ENCODE measurements at places on chromosomes 7 and 10. TPM values are rescaled to one million over a fixed set of nuclear protein-coding genes. Genes with fewer than 3 reads are reported as not detected.

Gene C10orf105
- total RNA-seq, result not detected

Gene SLC39A12
- not detected for total RNA-seq

Gene KIF20B
- 48.1 TPM for total RNA-seq

DNA sequence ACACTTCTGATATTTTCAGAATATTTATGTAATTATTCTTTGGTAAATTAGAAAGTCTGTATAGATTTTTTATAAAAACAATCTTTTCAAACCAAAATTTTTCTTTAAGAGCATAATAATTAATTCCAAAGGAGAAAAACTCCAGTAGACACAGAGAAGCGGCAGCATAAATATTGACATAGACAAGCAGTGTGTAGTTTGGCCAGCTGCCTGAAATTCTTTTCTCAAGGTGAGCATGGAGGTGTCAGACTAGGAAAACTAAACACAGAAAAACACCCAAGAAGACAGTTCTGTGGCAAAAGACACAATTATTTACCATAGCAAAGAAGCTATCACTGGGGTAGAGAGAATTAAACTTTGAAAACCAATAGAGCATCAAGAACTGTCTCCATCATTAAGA, 82.4 kb downstream of the KLF6 start:
- DNase-seq, result no peak

GRCh38 chr7:123663200-123663599, 7.5 kb downstream of the LMOD2 start:
- no peak for DNase-seq

GRCh38 chr7:87217983-87218653, 1.4 kb downstream of the TMEM243 start:
- no peak for DNase-seq

- DNase-seq, result no peak
These were observed 92.0 kb upstream of the CALN1 start for GRCh38 chr7:72504061-72504706.

- no peak for DNase-seq
These were observed 111.4 kb upstream of the FGFR2 start for GRCh38 chr10:121709675-121710073.

GRCh38 chr10:72524489-72524888, 101.4 kb downstream of the MICU1 start:
- DNase-seq, result no peak

DNA sequence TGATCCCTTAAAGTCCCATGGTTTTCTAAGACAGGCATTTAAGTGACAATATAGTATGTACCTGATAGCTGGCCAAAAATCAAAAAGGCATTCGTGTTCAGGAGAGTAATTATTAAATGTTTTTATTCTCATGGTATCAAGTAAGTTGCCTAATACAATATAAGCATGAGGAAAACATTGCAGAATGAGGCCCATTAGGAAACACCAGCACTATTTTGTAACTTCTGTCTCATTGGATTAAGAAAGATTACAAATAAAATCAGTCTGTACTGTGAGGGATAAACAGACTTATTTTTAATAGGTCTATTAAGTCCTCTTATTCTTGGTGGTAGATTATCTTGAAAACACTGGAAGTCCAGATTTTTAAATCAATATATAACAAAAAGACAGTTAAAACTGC, 110.1 kb downstream of the SNX13 start:
- DNase-seq, result no peak

GRCh38 chr7:150959739-150960734, 18.1 kb downstream of the KCNH2 start:
- no peak for DNase-seq

- no peak for DNase-seq
These were observed 92.1 kb downstream of the GRB10 start for GRCh38 chr7:50690541-50691011.

DNA sequence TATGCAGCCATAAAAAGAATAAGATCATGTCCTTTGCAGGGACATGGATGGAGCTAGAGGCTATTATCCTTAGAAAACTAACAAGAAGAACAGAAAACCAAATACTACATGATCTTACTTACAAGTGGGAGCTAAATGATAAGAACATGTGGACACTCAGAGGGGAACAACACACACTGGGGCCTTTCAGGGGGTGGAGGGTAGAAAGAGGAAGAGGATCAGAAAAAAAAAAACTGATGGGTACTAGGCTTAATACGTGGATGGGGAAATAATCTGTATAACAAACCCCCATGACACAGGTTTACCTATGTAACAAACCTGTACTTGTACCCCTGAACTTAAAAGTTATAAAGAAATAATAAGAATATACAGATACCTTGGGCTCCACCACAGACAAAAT, 514.2 kb downstream of the ARL4A start:
- DNase-seq, result no peak

Measured in Panc1 (cell line).